ENCODE measurements at places on chromosomes 5 and 9.
A peak's percentile ranks its signal among the peaks of the same experiment; 100 is the strongest.

GRCh38 chr5:78576376-78576775 is 72.2 kb downstream of the LHFPL2 start:
- no peak for DNase-seq

DNA sequence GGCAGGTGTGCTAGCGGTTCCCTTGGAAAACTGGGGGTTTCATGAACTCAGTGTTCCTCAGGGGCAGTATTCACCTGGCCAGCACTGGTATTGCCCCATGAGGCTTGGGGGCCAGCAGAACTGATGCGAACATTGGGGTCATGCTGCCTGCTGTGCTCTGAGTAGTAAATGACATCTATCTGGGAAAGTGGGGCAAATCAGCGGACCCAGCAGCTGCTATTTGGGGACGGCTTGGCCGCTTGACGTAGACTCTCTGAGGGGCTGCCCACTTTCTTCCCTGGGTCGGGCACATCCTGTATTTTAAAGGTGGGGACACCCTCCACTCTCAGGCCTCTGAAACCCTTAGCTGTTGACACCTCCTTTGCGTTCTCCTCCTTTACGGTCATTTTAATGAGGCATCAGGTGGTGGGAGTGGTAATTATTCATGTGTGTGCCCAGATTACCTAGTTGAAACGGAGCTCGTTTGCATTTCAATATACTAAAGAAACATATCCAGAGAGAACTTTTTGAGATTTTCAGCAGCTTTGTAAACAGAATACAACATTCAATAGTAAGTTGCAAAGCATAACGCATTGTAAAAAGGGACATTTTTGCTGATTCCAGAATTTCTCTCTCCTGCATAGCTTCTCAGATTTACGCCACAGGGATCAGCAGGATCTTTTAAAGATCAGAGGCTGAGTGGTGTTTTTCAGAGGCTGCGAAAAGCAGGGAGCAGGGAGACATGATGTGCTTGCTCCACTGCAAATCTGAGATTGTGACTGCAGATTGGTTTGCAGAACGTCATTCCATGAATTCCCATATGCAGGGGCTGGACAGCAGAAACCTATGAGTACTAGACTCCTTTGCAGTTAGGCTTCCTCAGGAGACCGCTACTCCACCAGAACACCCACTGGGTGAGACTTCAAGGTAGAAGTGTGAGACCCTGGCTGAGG is 56.8 kb upstream of the ZFR start:
- no peak for DNase-seq

GRCh38 chr9:68505681-68506409 is 34.8 kb downstream of the TMEM252 start:
- no peak for DNase-seq

GRCh38 chr9:92752812-92753404 is 11.7 kb downstream of the BICD2 start:
- DNase-seq: no peak

- no peak for DNase-seq
These were observed 103.2 kb downstream of the KLHL3 start for GRCh38 chr5:137632716-137633115.

DNA sequence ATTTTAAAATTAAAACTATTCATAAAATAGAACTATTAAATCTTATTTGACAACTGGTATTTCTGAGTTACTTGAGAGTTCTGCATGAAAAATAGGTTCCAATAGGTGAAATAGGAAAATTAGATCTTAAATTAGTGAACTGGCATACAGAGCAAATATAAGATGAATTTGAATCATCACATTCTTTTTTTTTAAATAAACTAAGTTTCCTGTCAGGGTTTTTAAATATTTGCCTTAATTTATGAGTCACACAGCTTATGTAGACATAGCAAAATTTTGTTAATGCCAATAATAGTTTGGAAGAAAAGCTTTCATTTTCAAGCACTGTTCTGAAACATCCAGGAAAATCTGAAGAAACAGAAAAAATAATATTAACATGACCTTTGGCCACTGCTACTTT is 311.7 kb upstream of the HAPLN1 start:
- no peak for DNase-seq

GRCh38 chr9:89461265-89461664 is 36.6 kb downstream of the SEMA4D start:
- peak; percentile 42 for DNase-seq

DNA sequence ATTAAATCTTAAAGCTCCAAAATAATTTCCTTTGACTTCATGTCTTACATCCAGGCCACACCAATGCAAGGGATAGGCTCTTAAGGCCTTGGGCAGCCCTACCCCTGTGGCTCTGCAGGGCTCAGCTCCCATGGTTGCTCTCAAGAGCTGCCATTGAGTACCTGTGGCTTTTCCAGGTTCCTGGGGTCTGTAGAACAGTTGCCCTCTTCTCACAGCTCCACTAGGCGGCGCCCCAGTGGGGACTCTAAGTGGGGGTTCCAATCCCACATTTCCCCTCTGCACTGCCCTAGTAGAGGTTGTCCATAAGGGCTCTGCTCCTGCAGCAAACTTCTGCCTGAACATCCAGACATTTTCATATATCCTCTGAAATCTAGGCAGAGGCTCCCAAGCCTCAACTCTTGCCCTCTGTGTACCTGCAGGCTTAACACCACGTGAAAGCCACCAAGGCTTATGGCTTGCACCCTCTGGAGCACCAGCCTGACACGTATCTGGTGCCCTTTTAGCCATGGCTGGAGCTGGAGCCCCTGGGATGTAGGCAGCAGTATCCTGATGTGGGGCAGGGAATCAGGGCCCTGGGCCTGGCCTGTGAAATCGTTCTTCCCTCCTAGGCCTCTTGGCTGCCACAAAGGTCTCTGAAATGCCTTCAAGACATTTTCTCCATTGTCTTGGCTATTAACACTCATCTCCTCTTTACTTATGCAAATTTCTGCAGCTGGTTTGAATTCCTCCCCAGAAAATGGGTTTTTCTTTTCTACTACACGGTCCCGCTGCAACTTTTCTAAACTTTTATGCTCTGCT is 185.1 kb downstream of the SMARCA2 start:
- no peak for DNase-seq

DNA sequence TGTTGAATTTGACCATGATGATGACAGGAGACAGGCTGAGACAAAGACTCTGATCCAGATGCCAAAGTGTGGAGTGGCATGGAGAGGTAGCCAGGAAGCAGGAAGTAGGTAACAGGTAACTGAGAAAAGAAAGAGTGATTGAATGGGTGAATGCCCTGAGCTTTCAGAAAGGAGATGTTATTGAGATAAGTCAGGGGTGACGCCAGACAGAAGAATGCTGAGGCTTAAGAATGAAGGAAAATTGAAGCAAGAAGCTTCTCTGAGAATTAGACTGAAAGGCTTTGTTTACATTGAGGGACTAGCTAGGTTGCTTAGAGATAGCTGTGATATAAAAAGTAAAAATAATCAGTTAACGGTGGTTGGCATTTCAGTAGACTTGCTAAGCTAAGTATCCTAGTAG is 165.7 kb downstream of the PSAT1 start:
- no peak for DNase-seq

DNA sequence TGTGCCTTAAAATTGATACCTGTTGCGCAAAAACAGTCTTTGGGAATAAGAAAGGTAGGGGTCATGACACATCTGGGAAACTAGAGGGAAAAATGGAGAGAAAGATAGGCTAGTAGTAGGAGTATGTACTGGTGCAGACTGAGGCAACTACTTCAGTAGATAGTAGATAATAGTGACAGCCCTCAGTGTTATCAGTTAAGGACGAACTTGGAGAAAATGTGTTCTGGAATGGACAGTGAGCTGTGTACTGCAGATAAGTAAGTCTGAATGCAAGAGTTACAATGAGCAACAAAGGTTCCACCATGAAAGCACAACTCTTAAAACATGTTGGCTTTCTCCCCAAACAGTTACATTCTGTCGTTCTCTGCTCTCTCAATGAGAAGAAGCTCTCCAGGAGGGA is 6.5 kb upstream of the INSL6 start:
- DNase-seq: no peak

- no peak for DNase-seq
These were observed 1175.2 kb downstream of the PTPRD start for GRCh38 chr9:9437641-9438040.

- peak; percentile 43 for DNase-seq
These were observed 790.8 kb downstream of the BRINP1 start for GRCh38 chr9:118578467-118578866.

GRCh38 chr9:131019388-131020239 is 10.6 kb downstream of the LAMC3 start:
- DNase-seq: no peak

DNA sequence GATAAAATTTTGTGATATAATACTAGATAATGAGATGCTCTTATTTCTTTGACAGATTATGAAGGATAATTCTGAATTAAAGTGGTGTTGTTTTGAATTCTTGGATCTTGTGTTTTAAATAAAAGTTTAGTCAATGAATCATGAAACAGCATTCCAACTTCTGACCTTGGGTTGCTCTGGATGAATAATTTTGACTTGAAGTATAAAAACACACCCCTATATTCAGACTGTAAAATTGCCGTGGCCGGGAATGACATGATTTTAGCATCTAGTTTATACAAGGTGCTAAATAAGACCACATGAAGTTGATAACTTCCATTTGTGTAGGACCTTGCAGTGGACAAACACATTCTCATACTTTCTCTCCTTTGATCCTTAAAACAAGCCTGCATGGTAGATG is 67.2 kb upstream of the DAP start:
- no peak for DNase-seq

GRCh38 chr9:22107202-22108045 is 98.3 kb upstream of the CDKN2B start:
- no peak for DNase-seq

DNA sequence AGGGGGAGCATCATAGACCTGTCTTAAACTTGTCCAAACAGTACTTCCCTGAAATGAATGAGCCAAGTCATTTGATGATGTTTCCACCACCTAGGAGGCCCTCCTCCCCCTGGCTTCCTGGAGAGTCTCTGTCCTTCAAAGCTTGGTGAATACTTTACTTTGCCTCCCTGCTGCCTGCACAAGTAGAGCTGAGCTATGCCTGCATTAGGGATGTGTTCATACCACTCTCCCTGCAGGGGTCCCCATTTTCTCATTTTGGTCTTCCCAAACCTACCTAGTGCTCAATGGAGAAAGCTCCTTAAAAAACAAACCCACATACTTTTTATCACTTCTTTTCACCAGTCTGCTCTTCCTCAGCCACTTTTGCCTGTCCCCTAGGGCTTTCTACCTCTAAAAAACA is 7.7 kb downstream of the CCNI2 start:
- no peak for DNase-seq

- no peak for DNase-seq
These were observed 141.5 kb downstream of the KDM4C start for GRCh38 chr9:6899274-6899673.

DNA sequence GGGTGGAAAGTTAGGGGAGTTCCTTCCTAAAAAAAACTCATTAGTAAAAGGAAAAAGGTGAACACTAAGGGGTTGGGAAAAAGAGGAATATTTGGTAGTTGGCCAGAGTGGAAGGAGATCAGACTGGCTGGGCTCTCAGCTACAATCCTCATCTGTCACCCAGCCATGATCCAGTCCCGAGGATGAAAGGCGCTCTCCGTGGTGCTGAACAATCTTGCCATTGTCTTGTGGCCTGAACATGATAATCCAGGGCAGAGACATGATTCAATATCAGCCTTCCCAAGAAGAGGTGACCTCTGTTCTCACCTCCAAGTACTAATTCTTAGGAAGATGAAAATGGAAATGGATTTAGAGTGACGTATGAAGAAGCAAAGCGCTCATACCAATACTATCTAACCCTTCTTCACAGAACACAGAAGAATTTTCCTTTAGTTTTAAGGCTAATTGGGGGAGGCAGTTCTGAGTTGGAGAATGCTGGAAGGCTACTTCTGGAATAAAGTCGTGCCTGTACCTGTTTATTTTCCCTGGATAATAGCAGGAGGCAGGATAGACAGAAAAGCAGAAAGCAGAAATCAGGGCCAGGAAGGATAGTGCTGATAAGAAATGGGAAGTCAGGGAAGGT is 36.6 kb upstream of the MYORG start:
- DNase-seq: no peak

GRCh38 chr9:96025995-96026602 is 150.6 kb downstream of the ERCC6L2 start:
- no peak for DNase-seq

DNA sequence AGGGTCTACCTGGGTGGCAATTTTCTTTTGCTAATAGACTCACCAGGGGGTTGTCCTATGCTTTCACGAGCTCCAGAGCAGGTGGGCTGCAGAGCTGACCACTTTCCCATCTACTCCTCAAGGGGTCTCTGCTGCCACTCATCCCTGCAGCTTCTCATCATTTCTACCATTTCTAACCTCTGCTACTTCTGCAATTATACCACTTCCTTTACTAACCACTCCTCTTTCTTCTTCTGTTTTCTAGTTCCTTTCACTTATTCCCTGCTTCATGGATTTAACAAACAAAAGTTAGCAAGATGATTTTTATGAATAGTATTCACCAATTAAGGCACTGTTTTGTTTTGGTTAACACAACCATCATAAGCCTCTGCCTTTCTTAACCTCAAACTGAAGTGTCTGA is 34.5 kb upstream of the NIPBL start:
- DNase-seq: no peak

GRCh38 chr5:94440015-94440414 is 178.4 kb downstream of the KIAA0825 start:
- DNase-seq: no peak

- DNase-seq: no peak
These were observed 306.8 kb downstream of the TRPM3 start for GRCh38 chr9:70814597-70814996.

GRCh38 chr5:94777056-94777880 is 158.8 kb downstream of the SLF1 start:
- no peak for DNase-seq

- DNase-seq: no peak
These were observed 104.6 kb downstream of the CACNA1B start for GRCh38 chr9:137982200-137982599.

DNA sequence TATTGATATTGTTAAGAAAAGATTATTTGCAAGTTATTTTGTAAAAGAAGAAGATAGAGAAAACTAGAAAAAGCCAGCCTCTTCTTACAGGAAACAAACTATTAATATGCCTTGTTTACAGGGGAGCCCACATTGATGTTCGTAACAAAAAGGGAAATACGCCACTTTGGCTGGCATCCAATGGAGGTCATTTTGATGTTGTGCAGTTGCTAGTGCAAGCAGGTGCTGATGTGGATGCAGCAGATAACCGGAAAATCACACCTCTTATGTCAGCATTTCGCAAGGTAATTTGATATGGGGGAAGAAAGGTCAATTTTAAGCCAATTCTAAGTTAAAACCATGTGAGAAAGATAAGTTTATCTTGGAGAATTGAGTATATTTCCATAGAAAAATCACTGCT is 37.6 kb upstream of the EIF4EBP3 start:
- no peak for DNase-seq

All from skeletal muscle cell (primary cell).